ENCODE measurements at places on chromosomes 12 and 14.

GRCh38 chr12:76518699-76519098, 40.9 kb downstream of the OSBPL8 start:
- DNase-seq: no peak

GRCh38 chr12:87812030-87812429, 217.2 kb downstream of the C12orf50 start:
- no peak for DNase-seq

- no peak for DNase-seq
Observed at GRCh38 chr14:96176811-96177211, 27.8 kb upstream of the BDKRB2 start.

DNA sequence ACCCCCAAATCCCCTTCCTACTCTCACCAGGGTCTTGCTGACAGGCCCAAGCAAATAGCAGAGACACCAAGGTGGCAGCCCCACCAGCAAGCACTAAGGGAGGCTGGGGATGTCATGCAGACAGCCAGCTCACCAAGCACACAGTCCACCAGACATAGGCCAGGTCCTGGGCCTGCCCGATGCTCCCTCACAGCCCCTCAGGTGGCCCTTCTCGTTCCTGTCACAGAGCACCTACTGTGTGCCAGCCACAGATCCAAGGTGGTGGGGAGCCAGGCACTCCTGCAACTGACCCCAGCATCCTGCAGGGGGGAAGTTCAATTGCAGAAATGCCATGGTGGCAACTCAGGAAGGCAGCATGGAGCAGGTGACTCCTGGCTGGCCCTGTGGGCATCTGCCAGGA, 60.5 kb upstream of the PNMA1 start:
- no peak for DNase-seq

GRCh38 chr14:67680941-67681340, 6.5 kb upstream of the VTI1B start:
- no peak for DNase-seq

GRCh38 chr12:63897931-63898330, 53.4 kb downstream of the SRGAP1 start:
- no peak for DNase-seq

DNA sequence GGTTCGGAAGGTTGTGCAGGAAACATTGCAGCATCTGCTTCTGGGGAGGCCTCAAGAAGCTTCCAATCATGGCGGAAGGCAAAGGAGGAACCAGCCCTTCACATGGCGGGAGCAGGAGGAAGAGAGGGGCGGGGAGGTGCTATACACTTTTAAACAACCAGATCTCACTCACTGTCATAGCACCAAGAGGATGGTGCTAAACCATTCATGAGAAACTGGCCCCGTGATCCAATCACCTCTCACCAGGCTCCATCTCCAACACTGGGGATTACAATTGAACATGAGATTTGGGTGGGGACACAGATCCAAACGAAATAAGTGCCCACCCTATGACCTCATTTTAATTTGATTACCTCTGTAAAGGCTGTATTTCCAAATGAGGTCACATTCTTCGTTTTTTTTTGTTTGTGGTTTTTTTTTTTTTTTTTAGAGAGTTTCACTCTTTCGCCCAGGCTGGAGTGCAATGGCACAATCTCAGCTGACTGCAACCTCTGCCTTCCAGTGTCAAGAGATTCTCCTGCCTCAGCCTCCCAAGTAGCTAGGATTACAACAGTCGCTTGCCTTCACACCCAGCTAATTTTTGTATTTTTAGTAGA, 11.4 kb upstream of the ORAI1 start:
- DNase-seq: no peak

GRCh38 chr12:128644664-128645296, 179.0 kb downstream of the SLC15A4 start:
- DNase-seq: no peak

- DNase-seq: no peak
Observed at GRCh38 chr12:48601013-48601756, 31.3 kb upstream of the LALBA start.

GRCh38 chr12:53123578-53124351, 20.5 kb downstream of the SOAT2 start:
- no peak for DNase-seq

DNA sequence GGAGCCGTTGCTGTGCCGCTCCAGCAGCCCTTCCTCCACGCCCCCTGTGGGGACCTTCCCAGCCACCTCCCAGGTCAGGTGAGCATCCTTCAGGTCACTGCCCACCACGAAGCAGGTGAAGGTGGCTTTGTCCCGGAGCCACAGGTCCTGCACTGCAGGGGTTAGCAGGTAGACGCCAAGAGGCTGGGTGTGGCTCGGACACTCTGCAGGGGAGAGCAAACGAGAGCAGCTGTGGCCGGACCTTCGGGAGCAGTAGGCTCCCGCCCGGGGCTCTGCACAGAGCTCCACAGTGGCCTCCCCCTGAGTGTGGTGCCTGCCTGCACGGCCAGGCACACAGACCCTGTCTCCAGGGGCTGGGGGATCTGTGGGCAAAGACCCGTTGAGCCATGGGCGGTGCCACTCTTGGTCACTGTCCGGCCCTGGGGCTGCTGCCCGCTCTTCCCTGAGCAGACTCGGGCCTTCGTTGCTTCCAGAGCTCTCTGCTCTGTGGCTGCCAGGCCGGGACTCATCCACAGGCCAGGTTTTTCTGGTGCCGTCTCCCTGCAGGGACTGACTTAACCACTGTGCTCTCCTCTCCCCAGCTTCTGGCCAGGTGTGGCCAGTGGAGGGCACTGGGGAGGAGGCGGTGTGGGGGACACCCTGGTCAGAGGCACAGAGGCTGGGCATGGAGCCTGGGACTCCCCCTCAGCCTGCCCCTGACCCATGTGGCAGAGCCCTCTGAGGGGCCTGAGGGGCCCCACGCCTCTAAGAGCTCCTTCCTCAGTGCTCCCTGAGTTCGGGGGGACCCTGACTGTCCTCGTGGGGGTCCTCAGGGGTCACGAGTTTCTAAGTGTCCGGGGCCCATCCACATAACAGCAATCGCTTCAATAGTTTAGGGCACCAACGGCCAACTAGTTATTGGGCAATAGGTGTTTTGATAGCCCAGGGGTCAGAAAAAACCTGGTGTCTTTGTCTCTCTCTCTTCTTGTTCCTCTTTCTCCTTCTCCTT, 314.9 kb downstream of the TMEM121 start:
- DNase-seq: no peak

DNA sequence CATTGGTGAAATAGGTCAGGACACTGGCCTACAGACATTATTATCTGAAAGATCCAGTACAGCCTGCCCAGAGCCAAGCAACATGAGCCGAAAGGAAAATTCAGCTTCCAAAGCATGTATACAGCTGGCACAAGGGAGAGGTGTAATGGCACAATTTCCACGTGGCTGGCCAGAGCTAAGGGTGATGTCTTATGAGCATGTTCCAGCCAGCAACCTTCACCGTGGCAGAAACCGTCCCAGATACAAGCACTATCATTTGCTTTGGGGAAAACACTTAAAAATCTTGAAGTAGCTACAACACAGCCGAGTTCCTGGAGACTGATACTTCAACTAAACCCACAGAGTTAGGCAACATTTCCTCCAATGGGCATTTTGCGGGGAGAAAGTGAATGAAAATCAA, 44.5 kb downstream of the CORO1C start:
- DNase-seq: no peak

DNA sequence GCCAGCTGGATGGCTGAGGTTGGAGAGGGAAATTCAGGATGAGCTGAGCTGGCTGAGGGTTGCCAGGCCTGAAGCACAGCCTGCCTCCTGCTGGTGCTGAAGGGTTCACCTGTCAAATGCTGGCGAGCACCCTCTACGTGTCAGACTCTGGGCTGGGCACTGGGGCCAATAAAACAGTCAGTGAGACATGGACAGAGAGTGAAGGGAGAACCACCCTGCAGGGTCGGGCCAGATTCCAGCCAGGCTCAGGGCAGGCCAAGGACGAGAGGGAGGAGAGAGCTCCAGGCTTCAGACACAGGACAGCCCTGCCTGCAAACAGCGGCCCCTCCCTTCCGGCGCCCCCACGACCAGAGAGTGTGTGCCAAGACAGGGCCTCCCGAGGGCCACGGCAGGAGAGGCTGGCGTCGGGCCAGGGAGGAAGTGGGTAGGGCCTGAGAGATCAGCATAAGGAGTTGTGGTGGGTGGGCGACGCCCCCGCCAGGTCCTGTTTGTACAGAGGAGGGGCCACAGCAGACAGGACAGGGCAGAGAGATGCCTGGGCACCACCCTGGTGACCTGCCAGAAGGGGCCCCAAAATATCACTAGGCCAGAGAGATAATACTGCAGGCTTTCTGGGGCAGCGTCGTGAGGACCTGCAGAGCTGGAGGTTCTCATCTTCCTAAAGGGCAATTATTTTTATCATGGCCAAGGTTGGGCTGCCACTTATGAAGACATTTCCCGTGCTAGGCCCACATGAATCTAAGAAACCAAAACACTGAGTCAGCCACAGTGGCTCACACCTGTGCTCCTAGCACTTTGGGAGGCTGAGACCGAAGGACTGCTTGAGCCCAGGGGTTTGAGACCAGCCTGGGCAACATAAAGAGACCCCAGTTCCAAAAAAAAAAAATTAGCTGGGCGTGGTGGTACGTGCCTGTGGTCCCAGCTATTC, 73.1 kb upstream of the GPR68 start:
- no peak for DNase-seq

GRCh38 chr12:89073659-89074058, 278.6 kb downstream of the DUSP6 start:
- DNase-seq: no peak

- peak; percentile 55 for DNase-seq
Observed at GRCh38 chr12:1318327-1319031, 275.9 kb downstream of the FBXL14 start.

DNA sequence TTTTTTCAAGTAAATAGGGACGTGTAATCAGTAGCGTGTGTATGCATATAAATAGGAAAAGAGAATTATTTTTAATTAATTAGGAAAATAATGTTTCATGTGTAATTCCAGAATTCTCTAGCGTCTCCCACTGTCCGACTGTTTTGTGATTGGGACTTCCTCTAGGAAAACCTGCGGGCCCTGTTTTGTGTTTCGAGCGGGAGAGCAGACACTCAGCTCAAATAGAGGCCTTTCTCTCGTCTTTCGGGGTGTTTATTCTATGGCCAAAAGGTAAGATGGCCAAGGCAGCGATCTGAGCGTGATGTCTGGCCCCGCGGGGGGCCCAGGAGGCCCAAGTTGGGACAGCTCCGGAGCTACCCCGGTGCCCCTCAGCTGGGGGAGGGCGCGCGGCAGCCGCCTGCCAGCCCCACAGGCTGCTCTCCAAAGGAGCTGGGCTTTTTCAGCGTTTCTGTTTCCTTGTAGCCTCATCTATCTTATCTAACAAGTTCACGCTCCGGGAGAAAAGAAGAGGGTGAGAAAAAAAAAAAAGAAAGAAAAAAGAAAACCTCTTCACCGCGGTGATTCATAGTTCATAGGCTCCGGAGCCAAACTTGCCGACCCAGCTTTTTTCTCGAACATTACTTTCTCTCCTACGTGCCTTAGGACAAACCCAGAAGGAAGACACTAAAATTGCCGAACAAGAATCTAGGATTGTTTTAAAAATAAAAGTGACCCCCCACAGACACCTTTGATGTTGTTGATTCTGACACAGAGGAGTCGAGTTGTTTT, 7.5 kb upstream of the FOXG1 start:
- DNase-seq: no peak

- peak; percentile 96 for DNase-seq
Observed at GRCh38 chr12:53324779-53325510, 3.5 kb upstream of the AAAS start.

- DNase-seq: no peak
Observed at GRCh38 chr12:40123496-40123895, 17.6 kb upstream of the SLC2A13 start.
